Stimulated activated CD4-positive, alpha-beta T cell treated with anti-CD3 and anti-CD28 coated beads, Interleukin-15, amount 100 ng/mL, for 1 hour (primary cell): ENCODE measurements at places on chromosomes 1 and 21.

DNA sequence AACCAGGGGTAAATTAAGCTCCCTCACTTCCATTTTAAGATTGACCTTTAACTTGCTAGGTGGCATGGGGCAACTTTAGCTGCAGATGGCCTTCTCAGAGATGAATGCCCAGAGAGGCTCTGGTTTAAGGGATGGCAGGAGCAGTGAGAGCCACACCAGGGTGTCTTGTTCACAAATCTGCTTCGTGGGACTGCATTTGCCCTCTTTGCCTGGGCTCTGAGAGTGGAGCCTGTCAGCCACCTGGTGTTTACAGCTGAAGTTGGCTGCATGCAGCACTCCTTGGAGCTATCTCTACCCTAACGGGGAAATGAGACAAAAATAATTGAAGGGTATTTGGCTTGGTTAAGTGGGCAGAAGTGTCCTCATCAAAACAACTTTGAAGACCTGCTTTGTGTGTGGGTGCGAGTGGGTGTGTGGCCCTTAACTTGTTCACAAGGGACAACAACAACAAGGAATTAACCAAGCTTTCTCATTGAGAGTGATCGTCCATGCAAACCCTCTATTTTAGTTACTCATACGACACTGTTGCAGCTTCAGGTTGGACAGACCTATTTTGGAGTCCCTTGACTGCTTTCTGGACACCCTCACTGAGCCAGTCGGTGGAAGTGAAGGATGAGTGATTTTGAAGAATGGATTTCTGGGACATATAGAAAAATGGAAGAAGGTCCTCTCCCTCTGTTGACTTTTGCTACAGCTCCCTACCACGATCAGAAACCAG is 29.8 kb downstream of the PGM1 start:
- DNase-seq, result no peak

DNA sequence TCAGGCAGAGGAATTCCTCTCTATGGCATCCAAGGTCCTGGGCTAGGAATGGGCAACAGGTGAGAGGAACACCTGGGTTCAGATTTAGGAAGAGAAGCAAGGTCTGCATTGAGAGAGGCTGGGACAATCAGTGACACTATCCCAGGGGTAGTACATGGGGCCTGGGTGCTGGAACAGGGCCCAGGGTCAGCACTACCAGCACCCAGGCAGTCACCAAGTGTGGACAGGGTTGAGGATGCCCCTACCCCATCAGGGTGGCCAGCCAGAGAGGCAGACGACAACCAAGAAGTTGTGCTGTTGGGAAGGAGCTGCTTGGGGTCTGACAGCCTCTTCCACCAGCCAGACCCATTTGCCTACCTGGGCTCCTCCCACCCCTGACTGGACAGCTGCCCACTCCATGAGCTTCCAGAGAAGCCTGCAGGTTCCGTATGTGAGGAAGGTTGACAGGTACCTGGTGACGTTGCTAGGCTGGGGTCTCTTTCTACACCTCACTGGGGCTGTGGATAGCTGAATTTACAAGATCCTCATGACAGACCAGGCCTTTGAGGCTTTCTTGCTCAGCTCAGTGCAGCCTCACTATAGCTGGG is 13.9 kb downstream of the CYP4A11 start:
- no peak for DNase-seq

GRCh38 chr1:183776731-183777130 is 28.2 kb upstream of the RGL1 start:
- DNase-seq, result no peak

GRCh38 chr1:232662910-232663309 is 33.0 kb upstream of the SIPA1L2 start:
- no peak for DNase-seq

- DNase-seq, result no peak
Measured at GRCh38 chr1:224563666-224564065, 52.5 kb upstream of the CNIH3 start.
